ENCODE measurements at places on chromosomes 13 and 19.
A peak's percentile ranks its signal among the peaks of the same experiment; 100 is the strongest.

GRCh38 chr19:52142001-52142595, 2.4 kb upstream of the ZNF616 start:
- no peak for DNase-seq

DNA sequence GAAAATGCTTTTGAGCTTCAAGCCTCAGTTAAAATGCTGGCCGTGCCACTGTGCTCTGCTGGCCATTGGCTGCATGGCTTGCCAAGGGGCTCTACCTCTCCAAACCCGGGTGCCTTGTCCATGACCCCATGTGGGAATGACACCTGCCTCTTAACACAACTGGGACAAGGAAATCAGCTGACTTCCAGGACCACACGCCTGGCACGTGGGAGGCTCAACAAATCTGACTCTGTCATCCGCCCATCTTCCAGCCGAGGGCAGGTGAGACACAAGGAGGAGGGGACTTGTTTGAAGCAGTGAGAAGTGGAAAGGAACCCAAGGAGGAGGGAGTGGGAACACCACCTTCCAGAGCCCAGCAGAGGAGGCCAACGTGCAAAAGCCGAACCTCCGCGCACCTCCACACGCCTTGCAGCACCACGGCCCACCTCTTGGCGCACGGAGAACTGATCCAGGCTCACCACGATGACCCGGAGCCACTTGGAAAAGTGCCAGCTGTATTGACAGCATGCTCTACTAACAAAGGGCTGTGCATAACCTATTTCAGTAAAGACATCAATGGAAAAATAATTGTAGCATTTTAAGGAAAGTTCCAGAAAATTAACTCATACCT, 38.3 kb downstream of the COL4A1 start:
- DNase-seq, result no peak

DNA sequence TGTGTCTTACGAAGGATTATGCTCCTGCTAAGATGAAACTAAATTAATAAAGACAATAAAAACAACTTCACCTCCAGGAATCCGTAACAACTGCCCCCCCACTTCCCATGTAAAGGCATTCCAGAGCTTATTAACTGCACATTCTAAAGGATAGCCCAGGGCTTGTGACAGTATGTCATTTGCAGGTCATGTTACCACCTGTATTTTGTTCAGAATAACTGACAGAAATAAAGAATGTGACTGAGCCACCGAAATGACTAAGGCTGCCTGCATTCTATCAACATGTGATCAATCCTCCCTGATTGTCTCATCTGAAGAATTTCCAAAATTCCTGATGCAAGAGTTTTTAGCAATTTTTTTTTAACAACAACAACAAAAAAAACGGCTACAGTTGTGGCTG, 117.2 kb downstream of the MIPEP start:
- DNase-seq, result no peak

DNA sequence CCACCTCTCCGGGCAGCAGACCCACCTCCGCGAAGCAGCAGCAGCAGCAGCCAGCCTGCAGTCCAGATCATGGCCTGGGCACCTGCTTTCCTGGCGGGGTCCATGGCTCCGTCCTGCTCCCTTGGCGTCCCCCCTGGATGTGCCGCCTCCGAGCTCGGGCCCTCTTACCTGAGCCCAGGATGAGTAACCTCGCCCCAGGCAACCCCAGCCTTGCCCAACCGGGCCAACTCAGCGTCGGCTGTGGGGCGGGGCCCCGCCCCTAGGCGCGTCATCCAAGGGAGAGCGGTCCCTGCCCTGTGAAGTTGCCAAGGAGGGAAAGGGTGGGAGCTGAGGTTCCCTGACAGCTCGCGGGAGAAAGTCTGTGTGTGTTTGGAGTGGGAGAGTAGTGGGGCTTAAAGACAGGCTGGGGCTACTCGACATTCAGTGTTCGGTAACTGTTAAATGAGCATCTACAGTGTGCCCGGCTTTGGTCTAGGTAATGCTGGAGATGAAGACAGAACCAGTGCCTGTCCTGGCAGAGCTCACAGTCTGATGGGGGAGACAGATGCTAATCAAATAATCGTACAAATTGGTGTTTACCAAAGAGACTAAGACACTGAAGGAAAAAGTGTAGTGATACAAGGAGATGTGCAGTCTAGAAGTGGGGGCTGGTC, at the start of gene LYPD3:
LYPD3 (minus strand) TSS at position 141 of the 653 bp plus-strand sequence; CDS start at position 104, 37 bp downstream.
- no peak for DNase-seq

- DNase-seq, result no peak
Observed at GRCh38 chr13:42981317-42981716, 10.7 kb downstream of the EPSTI1 start.

DNA sequence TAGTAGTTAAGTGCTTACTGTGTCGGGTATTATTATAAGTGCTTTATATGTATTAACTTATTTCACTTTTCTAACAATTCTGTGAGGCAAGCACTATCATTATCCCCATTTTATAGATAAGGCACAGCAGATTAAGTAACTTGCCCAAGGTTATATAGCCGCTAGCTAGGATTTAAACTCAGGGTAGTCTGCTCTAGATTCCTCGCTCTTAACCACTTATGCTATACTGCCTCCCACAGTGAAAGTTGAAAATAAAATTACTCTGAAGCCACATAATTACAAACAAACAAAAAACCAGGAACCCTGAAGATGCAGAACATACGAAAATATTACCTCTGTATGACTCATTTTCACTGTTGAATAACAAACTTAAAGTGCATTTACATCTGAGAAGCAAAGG, 3.9 kb downstream of the TEX30 start:
- DNase-seq, result no peak

DNA sequence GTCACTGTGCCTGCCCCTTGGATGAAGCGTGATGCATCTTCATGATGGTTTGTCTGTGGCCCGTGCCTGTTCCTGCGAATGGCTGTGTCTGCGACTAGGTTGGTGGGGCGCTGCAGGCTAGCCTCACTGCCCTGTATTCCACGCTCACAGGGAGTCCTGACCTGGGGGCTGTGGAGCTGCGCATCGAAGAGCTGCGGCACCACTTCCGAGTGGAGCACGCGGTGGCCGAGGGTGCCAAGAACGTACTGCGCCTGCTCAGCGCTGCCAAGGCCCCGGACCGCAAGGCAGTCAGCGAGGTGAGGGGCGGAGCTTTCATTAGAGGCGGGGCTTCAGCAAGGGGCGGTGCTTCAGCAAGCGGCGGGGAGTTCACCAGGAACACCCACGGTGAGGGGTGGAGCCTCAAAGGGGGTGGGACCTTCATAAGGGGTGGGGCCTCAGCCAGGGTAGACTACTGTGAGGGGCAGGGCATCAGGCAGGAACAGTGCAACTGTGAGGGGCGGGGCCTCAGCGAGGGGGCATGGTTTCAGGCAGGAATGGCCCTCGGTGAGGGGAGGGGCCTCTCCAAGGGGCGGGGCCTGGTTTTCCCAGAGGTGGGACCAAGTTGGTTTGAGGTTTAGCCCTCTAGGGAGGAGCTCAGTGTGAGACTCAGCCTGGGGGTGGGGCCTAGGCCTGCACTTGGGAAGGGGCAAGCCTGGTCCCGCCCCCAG, 17.2 kb downstream of the PKN1 start:
- peak; percentile 71 for DNase-seq

DNA sequence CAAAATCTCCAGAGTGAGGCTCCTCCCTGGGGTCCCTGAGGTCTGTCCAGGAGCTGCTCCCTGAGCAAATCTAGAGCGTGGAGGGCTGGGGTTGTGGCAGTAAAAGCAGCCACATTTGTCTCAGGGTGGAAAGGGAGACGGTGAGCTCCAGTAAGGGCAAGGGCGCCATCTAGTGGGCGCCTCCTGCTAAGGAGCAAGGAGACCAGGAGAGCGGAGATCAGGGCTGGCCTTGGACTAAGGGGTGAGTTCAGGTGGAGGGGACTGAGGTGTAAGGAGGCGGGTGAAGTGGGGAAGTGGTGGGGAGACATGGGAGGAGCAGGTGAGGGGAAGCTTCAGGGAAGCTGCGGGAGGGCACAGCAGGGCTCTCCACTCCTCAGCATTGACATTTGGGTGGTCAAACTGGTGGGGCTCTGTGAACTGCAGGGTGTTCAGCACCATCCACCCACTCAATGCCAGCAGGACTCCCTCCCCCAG, 5.3 kb upstream of the CEACAM21 start:
- peak; percentile 87 for DNase-seq

GRCh38 chr13:53694814-53695532, 666.4 kb downstream of the OLFM4 start:
- DNase-seq, result no peak

DNA sequence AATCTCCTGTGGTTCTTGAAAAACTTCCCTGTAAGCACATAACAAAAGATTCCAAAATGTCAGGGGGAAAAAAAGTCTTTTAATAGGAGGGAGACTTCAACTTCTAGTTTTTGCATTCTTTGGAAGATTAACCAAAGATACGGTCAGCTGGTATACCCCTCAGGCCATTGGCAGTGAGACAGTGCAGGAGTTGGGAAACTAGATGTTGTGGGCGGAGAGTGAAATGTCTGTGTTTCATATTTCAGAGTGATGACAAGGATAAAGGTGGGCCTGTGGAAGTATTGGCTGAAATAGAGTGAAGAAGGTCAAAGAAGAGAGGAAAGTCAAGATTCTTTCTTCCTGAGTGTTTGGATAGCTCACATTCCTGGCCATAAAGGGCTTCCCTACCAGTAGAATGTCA, 40.8 kb downstream of the CYP2B6 start:
- DNase-seq, result no peak

GRCh38 chr19:18009412-18010066, 1.6 kb downstream of the ARRDC2 start:
- DNase-seq, result peak; percentile 41

- no peak for DNase-seq
Observed at GRCh38 chr13:59210543-59210942, 953.2 kb downstream of the DIAPH3 start.

DNA sequence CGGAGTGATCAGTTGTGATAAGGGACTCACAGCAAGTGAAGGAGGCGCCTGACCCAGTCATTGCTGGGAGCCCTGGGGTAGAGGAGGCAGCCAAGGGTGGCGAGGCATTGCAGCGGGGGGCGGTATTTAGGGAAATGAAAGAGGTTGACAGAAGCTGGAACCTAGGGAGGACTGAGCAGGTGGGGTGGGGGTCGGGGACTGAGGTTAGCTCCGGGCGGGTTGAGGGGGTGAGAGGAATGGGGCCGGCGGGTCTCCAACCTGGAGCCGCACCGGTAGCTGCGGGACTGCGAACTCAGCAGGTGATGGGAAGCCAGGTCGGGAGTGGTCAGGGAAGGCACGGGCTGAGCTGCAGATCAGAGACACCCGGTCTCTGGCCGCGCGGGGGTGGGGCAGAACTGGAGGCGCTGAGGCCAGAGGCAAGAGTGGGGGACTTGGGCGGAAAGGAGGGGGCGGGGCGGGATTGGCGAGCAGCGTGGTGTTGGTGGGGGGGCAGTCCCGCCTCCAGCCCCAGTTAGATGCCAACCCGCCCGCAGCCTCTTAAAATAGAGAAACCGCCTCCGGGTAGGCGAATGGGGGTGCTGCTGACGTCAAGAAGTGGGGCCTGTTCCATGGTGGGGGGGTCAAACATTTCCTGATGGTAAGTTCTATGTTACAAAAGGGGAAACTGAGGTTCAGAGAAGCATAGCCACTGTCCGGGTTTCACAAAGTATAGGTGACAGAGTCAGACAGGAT, 1.5 kb downstream of the MAST3 start:
- DNase-seq, result peak; percentile 40

GRCh38 chr13:111882351-111882750, 184.6 kb upstream of the SOX1 start:
- no peak for DNase-seq

DNA sequence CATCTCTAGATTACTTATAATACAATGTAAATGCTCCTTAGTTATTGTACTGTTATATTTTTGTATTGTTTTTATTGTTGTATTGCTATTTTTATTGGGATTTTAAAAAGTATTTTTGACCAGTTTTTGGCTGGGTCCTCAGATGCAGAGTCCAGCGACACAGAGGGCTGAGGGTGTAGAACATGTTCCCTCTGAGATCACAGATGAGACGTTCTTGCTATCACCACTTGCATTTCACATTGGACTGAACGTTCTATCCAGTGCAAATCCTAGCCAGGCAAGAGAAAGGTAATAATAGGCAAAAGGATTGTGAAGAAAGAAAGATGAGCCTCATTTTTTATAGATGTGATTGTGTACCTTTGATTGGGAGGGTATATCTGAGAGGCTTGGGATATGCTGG, 15.0 kb downstream of the ZSCAN5A start:
- DNase-seq, result no peak

DNA sequence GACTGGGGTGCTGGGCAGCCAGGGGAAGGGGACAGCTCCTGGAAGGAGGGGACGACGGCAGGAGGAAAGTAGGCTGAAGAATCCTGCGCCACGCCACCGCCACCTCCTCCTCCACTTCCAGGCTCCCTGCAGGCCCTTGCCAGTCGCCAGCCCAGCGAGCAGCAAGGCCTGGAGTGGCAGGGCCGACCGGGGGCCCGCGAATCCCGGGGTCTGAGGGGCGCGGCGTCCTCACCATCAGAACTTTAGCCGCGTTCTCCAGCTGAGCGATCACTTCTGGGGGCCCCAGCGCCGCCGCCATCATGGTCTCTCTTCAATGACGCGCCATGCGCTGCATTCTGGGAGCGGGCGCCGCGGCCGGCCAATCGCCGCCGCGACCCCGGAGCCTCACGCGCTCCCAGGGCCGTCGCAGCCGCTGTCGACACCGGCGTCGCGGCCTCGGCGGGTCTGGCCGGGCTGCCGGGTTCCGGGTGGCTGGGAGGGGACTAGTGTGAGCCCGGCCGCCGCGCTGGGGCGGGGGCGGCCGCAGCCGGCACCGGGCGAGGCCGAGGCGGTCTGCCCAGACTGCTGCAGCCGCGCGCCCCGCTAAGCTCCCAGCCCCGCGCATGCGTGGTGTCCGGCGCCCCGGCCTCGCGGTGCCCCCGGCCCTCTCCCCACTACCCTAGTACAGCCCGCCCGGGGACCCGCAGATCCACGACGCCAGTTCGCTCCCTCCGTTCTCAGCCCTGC, at the start of gene XPO4:
XPO4 (minus strand) TSS at position 309 of the 726 bp plus-strand sequence; CDS start at position 301, 8 bp downstream.
- DNase-seq, result peak; percentile 83

DNA sequence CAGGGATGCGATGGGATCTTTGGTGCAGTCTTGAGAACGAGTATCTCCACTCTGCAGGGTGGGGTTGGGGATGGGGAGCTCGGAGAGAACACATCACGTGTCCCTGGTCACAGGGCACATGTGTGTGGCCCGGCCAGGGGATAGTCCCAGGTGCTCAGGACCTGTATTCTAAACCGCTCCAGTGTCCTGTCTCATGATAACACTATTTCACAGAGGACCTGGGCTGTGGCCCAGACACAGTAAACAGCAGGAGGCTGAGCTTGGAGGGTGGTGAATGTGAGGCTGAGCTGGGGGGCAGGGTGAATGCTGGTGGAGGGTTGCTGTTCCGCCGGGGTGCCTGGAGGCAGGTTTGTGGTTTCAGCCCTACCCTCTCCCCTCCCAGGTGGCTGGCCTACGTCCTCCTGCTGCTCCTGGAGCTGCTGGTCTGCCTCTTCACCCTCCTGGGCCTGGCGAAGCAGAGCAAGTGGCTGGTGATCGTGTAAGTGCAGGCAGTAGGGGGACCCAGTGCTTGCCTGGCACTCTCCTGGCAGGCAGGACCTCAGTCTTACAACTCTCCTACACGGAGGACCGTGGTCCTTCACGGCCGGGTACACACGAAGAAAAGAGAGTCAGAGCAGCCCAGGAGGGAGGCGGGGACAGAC, 11.1 kb downstream of the TTYH1 start:
- no peak for DNase-seq

Data from activated naive CD4-positive, alpha-beta T cell treated with anti-CD3 and anti-CD28 coated beads, Interleukin-2, amount 50 U/mL, for 16 hours (primary cell).